HT-29 (cell line): ENCODE measurements at places on chromosomes 2 and 18. TPM values are rescaled to one million over a fixed set of nuclear protein-coding genes. Genes with fewer than 3 reads are reported as not detected.

- peak; percentile 77 for DNase-seq
Measured at GRCh38 chr2:133780099-133780996, 212.1 kb upstream of the NCKAP5 start.

DNA sequence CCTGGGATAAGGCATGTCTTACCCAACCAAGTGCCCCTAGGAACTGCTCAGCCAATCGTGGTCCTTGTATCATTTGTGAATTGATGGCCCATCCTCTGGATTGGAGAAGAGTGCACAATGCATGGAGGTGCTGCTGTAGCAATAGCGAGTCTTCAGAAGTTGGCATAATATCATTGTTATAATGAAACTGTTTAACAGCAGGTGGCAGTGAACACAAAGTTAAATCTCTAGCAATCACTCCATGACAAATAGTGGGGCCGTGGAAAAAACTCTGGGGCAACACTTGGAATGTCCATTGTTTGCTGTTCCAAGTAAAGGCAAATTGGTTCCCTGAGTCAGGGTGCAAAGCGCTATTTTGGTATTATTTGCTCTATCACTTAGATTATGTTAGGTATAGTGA lies 11.4 kb downstream of the REG1A start:
- DNase-seq = peak; percentile 20

DNA sequence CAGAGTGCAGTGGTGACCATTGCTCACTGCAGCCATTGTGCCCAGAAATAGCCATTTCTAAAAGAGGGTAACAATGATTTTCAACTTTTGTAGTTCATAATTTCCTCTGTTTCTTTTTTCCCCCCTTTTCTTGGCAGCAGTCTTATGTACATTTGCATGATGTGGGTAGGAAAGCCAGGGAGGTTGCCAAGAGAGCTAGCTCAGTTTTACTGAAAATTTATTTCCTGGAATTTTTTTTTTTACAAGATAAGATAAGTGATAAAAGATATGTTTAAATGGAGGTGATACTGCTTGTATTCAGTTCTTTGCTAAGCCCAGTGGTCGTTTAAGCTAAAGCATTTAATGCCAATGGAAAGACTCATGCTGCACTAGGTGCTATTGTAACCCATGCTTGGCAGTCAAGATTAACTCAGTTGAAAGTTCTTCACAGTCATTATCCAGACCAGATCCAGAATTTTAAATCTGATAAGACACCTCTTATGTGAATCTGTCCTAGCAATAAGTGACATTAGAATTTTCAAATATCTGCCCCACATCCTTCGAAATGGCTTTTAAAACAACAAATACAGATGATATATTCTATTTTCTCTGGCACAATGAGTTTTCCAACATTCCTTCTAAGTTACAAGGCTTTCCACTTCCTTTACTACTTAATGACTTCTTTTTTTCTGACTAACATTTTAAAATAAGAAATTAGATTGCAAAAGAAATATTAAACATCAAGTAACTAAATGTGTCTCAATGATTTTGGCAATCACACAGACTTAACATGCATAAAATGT lies 4.4 kb upstream of the ATP8B1 start:
- no peak for DNase-seq

- no peak for DNase-seq
Measured at GRCh38 chr2:122003196-122003940, 247.9 kb downstream of the TSN start.

Gene TWIST2
- not detected in 2 replicates for total RNA-seq
